NCI-H2171 (cell line): ENCODE measurements at places on chromosomes 2 and 18.

DNA sequence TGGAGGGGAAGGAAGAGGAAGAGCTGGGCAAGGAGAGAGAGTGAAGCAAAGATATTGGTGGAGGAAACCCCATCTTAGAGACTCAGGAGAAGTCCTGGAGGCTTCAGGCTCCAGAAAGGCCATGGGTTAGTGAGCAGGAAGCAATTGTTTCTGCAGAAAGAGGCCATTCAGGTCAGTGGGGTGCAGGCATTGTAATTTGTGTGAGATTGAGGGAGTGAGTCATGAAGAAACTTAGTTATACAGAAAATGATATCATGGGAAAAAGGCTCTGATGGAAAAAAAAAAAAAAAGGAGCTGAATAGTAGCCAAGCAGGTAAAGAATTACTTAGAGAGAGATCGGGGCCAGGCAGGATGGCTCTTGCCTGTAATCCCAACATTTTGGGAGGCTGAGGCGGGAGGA, 4.0 kb downstream of the EMILIN2 start:
- DNase-seq, result no peak

GRCh38 chr18:55319459-55320193, 268.4 kb downstream of the TCF4 start:
- DNase-seq, result no peak

DNA sequence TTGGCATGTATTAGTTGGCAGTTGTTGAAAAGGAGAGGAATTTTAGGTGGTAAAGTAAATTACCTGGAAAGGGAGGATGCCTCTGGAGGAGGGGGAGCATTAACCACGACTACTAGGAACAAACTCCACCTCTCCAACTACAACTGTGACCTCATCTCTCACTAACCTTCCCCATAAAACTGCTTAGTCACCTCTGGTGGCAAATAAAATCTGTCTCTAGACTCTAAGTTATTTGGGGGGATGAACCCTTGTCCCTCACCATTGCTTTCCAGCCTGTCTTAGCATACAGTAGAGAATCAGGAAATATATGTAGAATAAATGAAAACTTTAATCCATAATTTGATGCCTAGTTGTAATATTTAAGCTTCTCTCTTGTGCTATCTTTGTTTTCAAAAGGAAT, 27.6 kb upstream of the MYO1B start:
- no peak for DNase-seq

DNA sequence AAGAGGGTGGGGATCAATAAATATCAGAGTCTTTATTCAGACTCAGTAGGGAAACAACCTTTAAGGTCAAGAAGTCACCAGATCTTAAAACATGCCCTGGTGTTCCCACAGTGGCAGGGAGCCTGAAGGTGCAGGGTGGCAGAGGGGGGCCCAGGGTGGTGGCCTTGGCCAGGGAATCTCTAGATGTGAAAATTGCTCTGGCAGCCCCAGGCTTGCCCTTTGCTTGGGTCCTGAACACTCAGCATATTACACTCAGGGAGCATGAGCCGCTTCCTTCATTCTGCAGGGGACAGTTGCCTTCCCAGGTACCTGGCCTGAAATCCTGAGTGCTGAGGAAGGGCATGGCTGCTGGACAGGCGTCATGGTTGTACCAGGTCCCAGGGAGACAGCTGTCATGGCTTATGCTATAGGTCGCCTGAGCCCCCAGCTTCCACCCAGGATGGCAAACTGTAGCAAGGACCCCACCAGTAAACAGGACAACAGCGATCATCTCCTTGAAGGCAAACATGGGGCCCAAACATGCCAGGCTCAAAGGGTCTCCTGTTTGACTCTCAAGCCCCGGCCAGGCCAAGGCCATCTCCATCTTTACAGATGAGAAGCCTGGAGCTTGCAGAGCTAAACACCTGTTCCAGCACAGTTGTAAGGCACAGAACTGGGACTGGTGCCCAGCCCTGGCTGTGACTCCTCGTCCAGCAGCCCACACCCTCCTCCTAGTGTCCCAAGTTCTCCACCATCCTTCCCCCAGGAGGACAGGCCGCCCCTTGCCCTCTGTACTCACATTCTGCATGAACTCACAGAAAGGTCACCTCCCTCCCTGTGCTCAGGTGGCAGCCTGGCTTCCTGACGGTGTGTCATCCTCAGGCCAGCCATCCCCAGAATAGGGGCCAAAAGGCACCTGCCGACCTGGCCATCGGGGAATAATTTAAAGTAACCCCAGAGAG, 14.6 kb downstream of the ABCG8 start:
- no peak for DNase-seq

DNA sequence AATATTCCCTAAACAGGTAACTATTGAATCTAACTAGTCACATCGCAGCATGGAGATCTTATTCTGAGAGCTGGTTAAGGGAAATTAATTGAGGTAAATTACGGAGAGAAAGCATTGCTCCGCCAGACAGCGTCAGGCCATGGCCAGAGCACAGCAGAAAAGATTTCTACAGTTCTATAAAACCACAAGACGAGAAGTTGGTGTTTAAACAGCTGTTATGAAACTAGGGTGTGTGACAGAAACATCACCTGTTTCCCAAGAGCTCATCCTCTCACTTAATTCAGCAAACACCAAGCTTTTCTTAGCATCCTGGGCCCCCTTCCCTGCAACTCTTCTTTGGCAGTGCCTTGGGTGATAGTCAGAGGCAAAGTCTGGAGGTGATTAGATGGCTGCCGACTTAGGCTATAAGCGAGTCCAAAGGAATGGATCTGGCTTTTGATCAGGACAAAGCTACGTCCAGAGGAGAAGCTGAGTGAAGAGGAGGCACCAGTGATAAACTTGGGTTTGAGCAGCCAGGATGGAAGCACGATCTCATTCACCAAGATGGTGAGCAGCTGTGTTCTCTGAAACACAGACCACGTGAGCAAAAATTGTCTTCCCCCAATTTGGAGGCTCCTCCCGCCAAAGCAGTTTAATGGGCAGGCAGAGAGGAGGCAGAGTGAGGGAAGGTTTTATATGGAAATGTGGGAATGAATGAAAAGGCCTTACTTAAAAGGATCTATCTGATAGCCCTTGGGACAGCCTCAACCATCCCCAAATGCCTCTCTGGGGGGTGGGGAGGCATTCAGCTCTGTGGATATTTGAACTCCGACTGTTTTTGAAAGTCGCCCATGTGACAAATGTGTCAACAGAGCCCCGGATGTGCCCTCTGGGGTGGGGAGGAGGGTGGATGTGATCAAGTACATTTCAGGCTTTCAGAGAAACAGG, 57.8 kb downstream of the PKDCC start:
- no peak for DNase-seq

- DNase-seq, result no peak
Observed at GRCh38 chr2:135299165-135299564, 231.9 kb downstream of the ZRANB3 start.

GRCh38 chr2:189933911-189934399, 128.6 kb downstream of the MSTN start:
- DNase-seq, result no peak

DNA sequence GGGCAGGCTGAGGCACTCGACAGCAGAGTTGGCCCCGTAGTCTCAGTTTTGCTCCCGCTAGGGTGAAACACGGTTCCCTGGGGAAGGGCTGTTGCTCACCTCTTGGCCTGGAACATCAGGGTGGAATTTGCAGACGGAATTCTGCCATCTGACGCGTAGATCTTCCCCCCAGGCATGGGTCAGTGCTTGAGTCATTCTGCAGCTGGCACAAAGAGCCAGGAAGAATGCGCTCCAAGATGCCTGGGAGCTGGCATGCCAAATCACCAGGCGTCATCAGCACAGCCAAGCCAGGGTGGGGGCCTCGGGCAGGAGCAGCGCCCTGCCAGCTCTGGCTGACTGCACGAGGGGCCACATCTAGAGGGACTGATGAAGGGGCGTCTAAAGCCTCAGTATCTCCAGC, 42.7 kb downstream of the ODC1 start:
- no peak for DNase-seq

DNA sequence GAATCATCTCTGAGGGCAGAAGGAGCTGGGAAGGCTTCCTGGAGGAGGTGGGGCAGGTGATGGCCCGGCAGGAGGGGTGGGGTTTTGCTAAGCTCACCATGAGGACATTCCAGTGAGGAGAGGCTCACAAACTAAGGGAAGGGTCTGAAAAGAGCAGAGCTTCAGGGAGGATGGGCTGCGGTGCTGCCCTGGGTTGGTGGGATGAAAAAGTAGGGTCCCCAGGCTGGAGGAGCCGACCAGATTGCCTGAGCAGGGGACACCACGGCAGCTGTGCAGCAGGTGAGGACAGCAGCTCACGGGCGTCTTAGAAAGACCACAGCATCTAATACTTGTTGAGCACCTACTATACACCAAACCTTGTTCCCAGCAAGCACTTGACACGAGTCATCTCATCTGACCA, 82.2 kb downstream of the DYSF start:
- no peak for DNase-seq

DNA sequence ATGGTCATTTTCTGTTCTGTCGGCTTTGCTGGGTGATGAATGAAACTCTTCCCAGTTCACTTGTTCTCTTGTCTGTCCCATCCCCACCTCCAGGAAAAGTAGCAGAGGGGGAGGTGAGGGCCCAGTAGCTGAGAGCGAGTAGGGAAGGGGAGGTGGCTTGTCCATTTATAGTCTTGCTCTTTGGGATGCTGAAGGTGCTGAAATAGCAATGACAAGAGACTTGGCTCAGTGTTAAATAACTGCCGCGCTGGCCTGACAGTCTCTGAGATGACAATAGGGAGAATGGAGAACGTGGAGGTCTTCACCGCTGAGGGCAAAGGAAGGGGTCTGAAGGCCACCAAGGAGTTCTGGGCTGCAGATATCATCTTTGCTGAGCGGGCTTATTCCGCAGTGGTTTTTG, at the start of gene SMYD1:
Gene SMYD1 (plus strand): TSS at position 228 of the 400 bp plus-strand sequence. CDS start 40 bp downstream, at position 268.
- no peak for DNase-seq
